ENCODE measurements at places on chromosomes 2 and 18. TPM values are rescaled to one million over a fixed set of nuclear protein-coding genes. Genes with fewer than 3 reads are reported as not detected.

BCS1L gene
- total RNA-seq, result 36.4 TPM

DNAJC5G gene
- not detected for total RNA-seq

ALPI gene
- total RNA-seq, result not detected

SPR gene
- total RNA-seq, result 27.9 TPM

REG3A gene
- not detected for total RNA-seq

TEX44 gene
- not detected for total RNA-seq

NGEF gene
- 11.2 TPM for total RNA-seq

Measured in bronchial smooth muscle cell (primary cell).